Prostate gland (tissue), 2 donors: ENCODE measurements at places on chromosomes 4 and X. TPM values are rescaled to one million over a fixed set of nuclear protein-coding genes. Genes with fewer than 3 reads are reported as not detected.

Gene RS1
- total RNA-seq, result not detected

Gene FAM47A
- 0.17 TPM for total RNA-seq

Gene GSTCD
- 10.0 TPM for total RNA-seq

Gene PPP2R2C
- total RNA-seq, result 8.0 TPM

Gene REST
- total RNA-seq, result 50.8 TPM

DNA sequence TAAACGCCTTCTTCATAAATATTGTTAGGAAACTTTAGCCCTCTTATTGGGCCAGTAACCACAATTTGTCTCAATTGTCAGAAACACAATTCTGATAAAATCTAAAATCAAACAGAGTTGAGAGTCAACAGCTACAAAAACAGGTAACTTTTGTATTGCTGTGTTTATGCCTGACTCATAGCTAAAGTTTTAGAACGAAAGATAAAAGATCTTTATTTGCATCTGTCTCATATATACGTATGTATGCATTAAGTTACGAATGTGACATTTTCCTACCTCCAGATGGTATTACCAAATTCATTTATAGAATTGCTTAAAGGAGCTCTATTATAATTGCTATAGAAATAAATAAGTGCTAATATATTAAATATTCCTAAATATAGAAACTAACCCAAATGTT is 887.9 kb upstream of the NDST4 start:
- no peak for DNase-seq

DNA sequence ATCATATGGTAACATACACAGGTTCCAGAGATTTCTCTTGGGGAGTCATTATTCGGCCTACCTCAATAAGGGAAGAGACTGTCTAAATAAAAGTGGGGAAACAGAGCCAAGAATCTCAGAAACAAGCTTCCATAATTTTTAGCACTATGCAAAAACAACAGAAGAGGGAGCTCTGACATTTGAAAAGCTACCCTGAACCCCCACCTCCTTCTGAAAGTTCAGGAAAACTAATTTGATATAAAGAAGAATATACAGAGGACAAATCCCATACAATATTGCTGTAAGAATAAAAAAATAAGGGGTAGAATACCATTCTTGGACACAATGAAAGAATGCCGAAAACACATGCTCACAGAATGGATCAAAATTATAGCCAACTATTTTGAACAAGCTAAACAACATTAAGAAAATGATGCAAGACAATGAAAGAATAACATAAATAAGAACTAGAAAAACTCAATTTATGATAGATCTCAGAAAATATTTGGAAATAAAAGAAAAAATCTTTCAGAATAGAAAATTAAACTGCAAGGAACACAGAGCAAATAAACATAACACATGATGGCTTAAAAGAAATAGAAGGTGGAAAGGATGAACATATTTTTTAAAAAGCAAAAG is 14.4 kb upstream of the ZNF41 start:
- DNase-seq, result no peak

DNA sequence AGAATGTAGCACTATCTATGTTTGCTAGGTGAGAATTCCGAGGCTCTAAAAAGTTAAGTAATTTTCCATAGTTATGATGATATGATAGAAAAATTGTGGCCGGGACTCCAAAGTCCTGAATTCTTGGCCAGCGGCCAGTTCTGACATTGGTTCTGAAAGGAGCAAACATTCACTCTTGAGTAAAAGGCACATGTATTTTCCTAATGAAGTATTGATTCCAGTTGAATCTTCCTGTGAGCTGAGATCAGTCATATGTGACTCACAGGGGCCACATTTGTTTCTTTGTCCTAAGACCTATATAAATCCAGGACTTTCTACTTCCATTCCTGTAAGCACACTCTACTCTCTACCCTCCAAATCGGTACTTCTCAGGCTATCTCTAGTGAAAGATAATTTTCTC is 349.9 kb downstream of the BMPR1B start:
- DNase-seq, result no peak

- no peak for DNase-seq
Measured at GRCh38 chr4:147683188-147683591, 773 bp downstream of the PRMT9 start.

GRCh38 chr4:53514509-53514908 is 76.8 kb downstream of the LNX1 start:
- no peak for DNase-seq

DNA sequence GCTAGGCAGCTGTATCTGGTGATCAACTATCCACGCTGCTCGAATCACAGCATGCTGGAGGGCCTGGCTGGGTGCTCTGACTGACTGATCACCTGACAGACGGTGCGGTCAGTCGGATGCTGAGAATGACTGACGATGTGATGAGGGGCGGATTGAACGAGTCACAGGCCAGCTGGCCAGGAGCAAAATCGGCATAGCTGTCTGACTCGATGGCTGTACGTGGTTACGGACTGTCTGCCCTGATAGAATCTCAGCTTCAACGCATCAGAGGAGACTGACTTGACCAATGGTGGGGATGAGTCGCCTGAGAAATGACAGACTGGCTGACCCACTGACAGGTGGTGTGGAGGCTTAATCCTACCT is 1.0 kb upstream of the SUV39H1 start:
- no peak for DNase-seq
